ENCODE measurements at places on chromosomes 2 and 18.
A peak's percentile ranks its signal among the peaks of the same experiment; 100 is the strongest.

DNA sequence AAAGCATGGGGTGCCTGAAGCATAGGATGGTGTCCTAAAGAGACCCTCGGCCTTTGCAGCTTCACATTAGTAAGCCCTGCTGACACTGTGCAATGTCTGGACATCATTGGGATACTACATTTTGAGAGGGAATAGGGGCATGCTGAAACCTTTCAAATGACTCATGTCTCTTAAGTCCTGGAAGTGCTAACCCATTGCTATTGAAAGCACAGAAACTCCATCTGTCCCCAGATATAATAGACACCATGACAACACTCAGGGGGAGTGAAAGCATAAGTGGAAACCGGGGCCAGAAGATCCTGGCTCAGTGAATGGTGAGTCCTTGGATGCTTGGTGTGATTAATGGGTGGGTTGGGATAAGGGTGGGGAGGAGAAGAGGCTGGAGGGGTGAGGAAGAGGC is 595.5 kb upstream of the ID2 start:
- no peak for DNase-seq

- no peak for DNase-seq
Measured at GRCh38 chr18:48841381-48842258, 109.1 kb downstream of the SMAD7 start.

DNA sequence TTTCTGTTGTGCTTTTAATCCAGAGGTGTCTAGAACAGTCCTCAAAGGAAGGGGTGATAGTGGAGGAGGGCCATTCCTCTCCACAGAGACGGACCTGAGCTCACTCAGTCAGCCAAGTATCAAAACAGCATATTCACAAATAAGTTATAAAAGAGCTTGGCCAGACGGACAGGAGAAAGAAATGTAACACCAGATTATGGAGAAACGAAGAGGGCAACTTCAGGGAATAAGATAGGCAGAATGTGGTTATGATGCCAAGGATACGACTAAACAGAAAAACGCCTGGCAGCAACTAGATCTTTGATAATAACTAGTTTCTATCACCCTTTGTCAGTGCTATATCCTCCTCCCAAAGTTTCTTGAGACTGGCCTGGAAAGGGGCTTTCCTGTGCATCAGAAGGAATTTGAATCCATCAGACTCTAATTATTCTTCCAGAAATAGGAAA is 42.5 kb downstream of the MAP4K3 start:
- no peak for DNase-seq

- peak; percentile 33 for DNase-seq
Measured at GRCh38 chr2:143246815-143247744, 117.9 kb downstream of the ARHGAP15 start.

DNA sequence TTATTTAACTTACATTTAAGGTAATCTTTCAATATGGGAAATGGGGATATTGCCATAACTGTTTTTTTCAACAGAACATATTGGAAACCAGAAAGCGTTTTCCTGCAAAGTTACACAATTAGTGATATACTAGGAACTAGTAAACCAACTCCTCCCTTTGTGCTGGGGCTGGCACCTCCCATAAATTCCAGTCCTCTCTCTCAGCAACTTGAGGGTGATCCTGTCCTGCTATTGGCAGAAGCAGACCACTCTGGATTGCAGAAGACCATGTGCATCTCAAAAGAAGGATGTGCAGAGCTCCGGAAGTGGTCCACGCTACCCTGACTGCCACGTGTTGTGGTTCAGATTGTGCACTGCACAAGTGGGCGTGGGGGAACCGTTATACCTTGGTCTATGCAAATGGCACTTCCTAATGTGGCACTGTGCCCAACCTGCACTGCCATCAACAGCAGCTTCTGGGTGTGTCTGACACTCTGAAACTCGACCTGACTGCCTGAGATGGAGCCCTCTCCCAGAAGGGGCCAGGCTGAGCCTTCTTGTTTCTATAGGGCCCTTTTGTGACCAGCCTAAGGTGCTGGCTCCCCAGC is 219.2 kb downstream of the ZNF516 start:
- no peak for DNase-seq

DNA sequence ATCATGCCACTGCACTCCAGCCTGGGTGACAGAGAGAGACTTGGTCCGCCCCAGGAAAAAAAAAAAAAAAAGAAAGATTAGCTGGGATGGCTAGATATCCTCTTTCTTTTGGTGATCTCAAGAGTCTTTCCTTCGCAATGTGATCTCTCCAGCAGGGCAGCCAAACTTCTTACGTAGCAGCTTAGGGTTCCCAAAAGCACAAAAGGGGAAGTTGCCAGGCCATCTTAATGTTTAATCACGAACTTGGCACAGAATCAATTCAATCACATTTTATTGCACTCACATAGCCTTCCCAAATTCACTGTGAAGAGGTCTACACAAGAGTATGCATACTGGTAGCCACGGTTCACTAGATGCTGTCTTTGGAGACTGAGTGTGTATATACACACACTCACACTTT is 53.1 kb downstream of the VIL1 start:
- no peak for DNase-seq

DNA sequence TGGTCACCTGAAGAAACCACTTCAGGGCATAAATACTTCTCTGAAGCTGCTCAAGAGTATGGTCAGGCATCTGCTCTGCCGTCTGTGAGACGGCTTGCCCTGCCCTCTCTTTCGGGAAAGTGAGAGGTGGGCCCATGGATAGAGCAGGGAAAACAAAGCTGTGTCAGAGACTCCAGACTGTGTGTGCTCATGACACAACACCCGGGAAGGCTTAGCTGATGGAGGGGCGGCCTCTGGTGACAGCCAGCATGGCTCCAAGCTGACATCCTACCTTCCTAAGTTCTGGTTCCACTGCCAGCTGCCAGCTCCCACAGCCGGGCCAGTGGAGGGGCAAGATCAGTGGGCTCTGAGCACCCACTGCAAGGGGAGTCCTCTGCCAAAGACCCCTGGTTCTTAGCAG is 215.3 kb downstream of the ANKRD30B start:
- DNase-seq = no peak

DNA sequence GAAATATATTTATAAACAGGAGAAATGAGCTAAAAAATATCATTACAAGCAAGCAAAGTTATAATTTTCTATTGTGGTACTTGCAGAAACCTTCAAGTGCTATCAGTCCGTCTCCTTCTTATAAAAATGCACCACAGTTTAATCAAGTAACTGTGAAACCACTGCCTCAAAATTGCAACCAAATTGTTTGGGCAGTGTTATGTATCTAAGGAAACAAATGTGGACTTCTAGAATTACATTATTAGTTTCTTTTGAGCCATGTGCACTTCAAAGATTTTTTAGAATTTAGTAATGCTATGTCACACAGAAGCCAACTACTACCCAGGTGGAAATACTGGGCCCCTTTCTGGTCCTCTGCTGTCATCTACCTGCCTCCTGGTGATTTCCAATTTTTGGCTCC is 495.6 kb downstream of the NYAP2 start:
- no peak for DNase-seq

- peak; percentile 42 for DNase-seq
Measured at GRCh38 chr2:109736177-109736827, 57.8 kb upstream of the RGPD5 start.

DNA sequence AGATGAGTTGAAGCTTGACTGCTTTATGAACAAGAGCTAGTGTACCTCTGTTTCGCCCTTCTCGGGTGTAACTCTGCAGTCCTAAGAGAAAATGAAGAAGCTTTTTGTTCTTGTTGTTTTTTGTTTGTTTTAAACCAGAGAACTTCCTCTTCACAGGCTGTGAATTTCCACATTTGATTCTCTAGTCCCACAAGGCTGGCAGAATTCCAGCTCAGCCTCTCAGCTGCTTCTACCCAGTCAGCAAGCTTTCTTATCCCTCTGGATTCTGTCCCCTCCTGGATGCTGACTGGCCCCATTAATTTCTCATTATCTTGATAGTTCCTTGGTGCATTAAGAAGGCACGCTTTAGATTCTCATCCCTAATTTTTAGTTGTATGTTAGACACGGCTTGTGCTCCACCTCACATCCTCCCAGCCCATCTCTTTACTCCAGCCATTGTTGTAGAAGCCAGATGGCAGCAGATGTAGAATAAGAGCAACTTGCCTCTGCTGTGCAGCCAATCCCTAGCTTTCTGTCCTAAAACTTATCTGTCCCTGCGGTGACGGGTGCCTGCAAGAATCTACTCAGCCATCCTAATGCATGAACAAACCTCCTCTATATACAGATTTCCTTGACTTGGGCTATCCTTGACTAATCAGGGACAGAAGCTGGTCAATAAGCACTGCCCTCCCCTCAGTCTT is 12.3 kb upstream of the RESP18 start:
- DNase-seq = no peak

DNA sequence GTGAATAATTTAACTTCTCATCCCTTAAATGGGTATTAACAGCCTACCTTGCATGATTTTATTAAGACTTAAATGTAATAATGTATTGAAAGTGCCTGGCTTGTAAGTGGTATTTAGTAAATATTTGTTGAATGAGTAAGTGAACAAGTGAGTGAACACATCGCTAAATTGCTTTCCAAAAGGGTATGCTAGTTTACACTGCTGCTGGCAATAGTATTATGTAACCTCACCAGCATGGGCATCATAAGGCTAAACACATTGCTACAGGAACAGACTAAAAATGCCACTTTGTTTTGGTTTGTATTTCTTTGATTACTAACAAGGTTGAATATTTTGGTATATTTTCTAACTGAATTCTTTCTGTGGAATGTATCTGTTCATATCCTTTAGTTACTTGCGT is 9.8 kb downstream of the WDR43 start:
- no peak for DNase-seq

DNA sequence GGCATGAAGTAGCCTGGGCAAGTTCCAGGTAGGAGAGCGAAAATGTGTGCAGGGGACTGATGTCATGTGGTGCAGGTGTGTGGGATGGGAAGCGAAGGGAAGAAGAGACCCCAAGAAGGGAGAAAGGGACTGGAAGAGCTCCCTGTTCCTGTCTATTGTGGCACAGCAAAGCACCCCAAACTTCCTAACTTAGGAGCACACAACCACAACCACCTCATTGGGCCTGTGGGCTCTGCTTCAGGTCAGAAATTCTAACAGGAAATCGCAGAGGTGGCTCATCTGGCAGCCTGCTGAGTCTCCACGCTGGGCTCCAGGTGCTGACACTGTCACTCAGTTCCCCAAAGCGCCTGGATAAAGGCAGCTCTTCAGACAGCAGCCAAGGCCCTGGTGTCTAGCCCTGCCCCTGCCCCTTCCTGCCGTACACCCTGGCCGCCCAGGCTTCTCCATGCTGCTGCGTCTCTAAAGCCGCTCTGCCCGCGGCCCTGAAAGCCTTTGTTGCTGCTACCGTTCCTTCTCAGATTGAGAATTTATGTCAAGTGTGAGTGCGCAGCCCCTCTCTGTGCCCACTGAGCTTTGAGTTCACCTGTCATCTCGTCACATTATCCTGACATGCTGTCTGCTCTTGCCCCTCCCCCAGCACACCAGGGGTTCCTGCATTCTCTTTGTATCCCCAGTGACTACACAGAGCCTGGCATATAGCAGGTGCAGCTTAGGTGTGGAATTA is 140.2 kb upstream of the BCL2L11 start:
- no peak for DNase-seq

GRCh38 chr2:109497911-109498870 is 115.6 kb downstream of the SEPTIN10 start:
- no peak for DNase-seq

GRCh38 chr18:5759194-5759593 is 136.1 kb downstream of the TMEM200C start:
- no peak for DNase-seq

- no peak for DNase-seq
Measured at GRCh38 chr2:85724731-85725181, 29.0 kb upstream of the ATOH8 start.

- DNase-seq = no peak
Measured at GRCh38 chr18:12098374-12098773, 4.7 kb downstream of the ANKRD62 start.

DNA sequence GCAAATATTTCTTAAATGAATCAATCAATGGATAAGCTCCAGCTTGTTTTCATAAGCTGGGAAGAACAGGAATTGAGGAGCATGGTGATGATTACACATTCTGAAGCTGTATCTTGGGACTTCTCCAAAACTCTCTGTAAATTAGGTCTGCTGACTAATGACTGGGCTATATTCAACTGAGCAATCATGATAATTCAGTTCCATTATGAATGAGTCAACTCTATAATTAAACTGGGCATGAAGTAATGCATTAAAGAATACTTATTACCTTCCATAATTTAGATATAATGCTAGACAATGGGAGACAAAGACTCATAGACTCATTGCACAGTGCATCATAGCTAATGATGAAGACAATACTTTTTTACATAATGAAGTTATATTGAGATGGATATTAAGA is 207.4 kb downstream of the CBLN2 start:
- no peak for DNase-seq

- no peak for DNase-seq
Measured at GRCh38 chr18:48866856-48867255, 83.9 kb downstream of the SMAD7 start.

DNA sequence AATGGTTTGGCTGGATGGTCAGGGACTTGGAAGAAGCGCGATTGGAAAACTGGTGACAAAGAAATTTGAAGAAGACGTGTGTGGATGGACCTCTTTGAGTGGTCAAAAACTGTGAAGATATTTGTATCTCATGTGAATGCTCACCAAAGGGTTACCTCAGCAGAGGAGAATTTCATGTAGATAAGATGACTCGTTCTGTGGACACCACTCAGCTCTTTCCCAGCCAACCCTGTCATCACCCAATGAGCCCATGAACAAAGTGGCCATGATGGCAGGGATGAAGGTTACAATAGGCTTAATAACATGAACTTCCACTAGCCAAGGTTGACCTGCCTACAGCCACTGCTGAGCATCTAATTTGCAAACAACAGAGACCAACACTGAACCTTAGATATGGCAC is 248.3 kb downstream of the KCNE4 start:
- DNase-seq = no peak

GRCh38 chr2:128809880-128810279 is 491.2 kb upstream of the HS6ST1 start:
- DNase-seq = no peak

DNA sequence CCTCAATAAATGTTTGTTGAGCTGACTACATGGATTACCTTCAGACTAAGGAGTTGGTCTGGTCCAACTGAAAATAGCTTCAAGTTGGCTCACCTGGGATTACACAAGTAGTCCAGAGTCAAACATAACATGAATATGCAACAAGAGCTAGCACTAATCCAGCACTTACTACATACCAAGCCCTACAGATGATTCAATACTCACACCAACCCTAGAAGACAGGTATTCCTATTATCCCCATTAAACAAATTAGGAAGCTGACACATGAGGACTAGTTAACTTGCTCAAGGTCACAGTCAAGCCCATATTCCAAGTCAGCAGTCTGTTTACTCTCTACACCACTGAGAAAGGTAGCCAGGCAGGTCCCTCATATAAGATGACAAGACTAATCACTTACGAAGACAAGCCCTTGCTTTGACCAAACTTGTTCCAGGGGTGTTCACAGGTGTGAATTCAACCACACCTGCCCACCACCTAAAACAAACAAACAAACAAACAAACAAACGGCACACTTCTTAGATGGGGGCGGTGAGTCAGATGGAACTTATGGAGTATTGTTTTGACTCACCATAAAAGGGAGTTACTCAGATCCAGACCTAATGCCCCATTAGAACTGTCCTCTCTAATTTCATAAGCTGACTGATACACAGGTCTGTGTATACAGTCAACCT is 29.1 kb downstream of the TMEM131 start:
- no peak for DNase-seq

Data from activated CD4-positive, alpha-beta T cell treated with anti-CD3 and anti-CD28 coated beads for 36 hours (primary cell).